ENCODE measurements at places on chromosomes 6 and 20. TPM values are rescaled to one million over a fixed set of nuclear protein-coding genes. Genes with fewer than 3 reads are reported as not detected.

Gene DDAH2
- 62.5 TPM for total RNA-seq

- no peak for DNase-seq
- H3K4me3 ChIP-seq, result no peak overlapping the region
- H3K4me1 ChIP-seq, result no peaks in the 10 kb centered on the region
- no peaks in the 10 kb centered on the region for H3K27me3 ChIP-seq
- H3K27ac ChIP-seq, result no peak overlapping the region
- H3K36me3 ChIP-seq, result no peaks in the 10 kb centered on the region
These were observed 44.9 kb upstream of the PHACTR2 start for GRCh38 chr6:143632894-143633293.

GRCh38 chr6:81984599-81984998 lies 232.1 kb upstream of the TENT5A start:
- no peaks in the 10 kb centered on the region for H3K27me3 ChIP-seq
- no peaks in the 10 kb centered on the region for H3K36me3 ChIP-seq
- DNase-seq, result no peak
- no peak overlapping the region for H3K27ac ChIP-seq
- H3K4me1 ChIP-seq, result peaks cover 9% of the 10 kb centered on the region
- no peak overlapping the region for H3K4me3 ChIP-seq

Gene KIF25
- total RNA-seq, result not detected

GRCh38 chr6:8539453-8539852 lies 104.1 kb upstream of the SLC35B3 start:
- H3K27ac ChIP-seq, result no peak overlapping the region
- DNase-seq, result no peak
- H3K36me3 ChIP-seq, result no peaks in the 10 kb centered on the region
- no peak overlapping the region for H3K4me3 ChIP-seq
- H3K27me3 ChIP-seq, result no peaks in the 10 kb centered on the region
- no peaks in the 10 kb centered on the region for H3K4me1 ChIP-seq

DNA sequence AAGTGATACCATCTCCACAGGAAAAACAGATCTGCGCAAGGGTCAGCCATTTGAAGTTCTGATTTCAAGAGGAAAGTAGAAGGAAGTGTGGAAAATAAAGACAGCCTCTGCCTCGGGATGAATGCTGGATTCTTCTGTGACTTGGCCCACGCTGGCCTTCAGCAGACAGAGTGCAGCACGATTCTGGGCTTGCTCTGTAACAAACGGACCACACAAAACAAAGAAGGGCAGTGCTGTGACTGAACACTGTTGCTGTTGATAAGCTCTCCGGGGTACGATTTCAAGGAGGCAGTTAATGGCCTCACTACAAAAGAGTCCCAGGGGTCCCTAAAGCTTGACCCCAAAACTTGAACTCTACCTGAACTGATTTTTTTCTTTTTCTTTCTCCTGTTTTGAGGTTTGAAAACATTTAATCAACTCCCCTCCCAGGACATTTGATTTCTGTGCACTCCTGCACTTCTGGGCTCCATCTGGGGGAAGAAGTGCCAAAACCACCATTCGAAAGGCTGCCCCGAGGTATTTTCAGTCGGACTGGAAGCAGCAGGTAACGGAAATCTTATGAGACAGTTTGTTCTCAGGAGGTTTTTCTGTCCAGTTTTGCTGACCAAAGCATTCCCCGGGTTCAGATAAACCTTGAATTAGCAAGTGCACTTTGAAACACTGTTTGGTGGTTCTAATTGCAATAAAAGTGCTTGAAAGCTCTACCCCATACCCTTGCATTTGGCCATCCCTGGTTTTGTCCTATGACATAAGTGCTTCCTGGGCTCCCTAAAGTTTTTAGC lies 189.6 kb downstream of the MYLK4 start:
- H3K27ac ChIP-seq, result no peak overlapping the region
- DNase-seq, result no peak
- H3K36me3 ChIP-seq, result no peaks in the 10 kb centered on the region
- no peak overlapping the region for H3K4me3 ChIP-seq

Gene SAMD10
- 4.3 TPM for total RNA-seq

DNA sequence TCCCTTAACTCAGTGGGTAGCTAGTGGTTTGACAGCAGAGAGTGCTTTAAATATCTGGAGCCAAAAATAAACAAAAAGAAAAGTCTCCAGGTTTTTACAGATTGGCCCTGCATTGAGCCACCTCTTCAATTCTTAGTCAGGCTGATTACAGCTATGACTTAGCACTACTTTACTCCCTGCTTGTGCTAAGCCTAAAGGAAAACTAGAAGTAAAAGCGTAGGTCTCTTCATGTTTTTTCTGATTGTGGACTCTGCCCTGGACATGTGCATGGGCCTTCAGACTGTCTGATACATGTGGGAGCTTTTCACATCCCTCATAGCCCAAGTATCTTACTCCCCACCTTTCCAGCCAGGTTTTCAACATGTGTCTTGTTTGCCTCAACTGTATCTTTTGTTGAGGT lies 33.3 kb downstream of the KPNA5 start:
- H3K36me3 ChIP-seq, result peaks cover 11% of the 10 kb centered on the region
- no peak overlapping the region for H3K27ac ChIP-seq
- no peak for DNase-seq
- no peaks in the 10 kb centered on the region for H3K27me3 ChIP-seq
- H3K4me1 ChIP-seq, result no peaks in the 10 kb centered on the region
- H3K4me3 ChIP-seq, result no peak overlapping the region

DNA sequence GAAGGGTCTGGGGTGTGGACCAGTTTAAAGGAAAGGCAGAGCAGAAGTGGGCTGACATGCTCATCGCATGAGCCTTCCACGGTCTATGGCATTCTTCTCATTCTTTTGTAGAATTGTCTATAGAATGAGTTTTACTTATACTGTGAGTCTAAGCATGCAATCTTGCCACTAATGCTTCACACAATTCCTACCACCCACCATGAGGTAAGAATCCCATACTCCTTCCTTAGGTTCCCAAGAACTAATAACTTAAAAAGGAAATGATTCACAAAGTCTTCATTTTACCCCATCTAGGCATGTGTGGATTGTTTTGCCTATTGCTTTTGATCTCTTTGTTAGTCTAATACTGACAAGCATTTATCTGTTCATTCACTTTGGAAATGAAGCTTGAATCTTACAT lies 195.2 kb downstream of the LY86 start:
- H3K27me3 ChIP-seq, result no peaks in the 10 kb centered on the region
- DNase-seq, result peak; percentile 10
- H3K36me3 ChIP-seq, result no peaks in the 10 kb centered on the region
- peak overlapping the region; percentile 24 for H3K27ac ChIP-seq
- H3K4me3 ChIP-seq, result no peak overlapping the region
- peaks cover 12% of the 10 kb centered on the region for H3K4me1 ChIP-seq

Gene IMPG1
- total RNA-seq, result not detected

Gene MROH8
- 1.3 TPM for total RNA-seq

DNA sequence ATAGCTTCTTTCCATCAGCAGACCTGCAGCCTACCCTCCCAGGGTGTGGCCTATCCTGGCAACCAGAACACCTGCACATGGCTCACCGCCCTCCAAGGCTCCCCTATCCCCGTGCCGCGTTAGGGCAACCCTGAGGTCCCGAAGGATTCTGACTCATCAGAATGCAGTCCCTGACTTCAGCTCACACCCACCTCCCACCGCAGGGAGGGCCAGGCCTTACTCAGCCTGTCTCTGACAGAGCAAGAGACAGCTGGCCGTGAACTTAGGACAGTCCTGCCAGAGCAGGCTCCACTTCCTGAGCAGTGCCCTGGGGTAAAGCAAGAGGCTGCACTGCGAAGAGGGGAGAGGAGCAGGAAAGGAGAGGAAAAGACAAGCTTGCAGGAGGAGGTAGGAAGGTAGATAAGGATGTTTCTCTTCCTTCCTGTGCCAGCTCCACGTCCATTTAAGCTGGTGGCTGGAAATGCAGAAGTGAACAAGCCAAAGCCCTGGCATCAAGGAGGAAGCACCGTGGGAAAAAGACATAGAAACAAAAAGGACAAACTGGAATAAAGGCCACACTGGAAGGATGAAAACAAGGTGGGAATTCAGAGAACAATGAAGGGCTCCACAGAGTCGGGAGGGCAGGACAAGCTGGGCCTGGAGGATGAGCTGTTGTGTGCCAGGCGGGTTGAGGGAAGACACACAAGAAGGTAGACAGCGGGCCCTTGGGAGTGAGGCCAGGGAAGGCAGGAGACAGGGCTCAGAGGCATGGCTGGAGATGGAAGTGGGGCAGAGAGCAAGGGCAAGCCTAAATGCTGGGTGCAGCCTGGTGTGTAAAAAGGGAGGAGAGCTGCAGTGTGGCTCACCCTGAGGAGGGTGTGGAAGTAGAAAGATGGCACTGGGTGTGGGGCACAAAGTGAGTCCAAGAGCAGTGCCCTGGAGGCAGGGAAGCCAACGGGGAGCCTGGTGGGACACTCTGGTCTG lies 102.7 kb downstream of the SLC23A2 start:
- peaks cover 10% of the 10 kb centered on the region for H3K4me1 ChIP-seq
- peak; percentile 79 for DNase-seq
- no peak overlapping the region for H3K4me3 ChIP-seq
- no peaks in the 10 kb centered on the region for H3K36me3 ChIP-seq
- H3K27ac ChIP-seq, result no peak overlapping the region
